ENCODE measurements at places on chromosomes 7 and 10. TPM values are rescaled to one million over a fixed set of nuclear protein-coding genes. Genes with fewer than 3 reads are reported as not detected.

Gene MAT1A
- 1.5 TPM for total RNA-seq

Gene COL28A1
- total RNA-seq: not detected

Gene PIK3AP1
- 2.6 TPM for total RNA-seq

Gene MPP7
- 0.49 TPM for total RNA-seq
